Activated T-cell treated with anti-CD3 and anti-CD28 coated beads, Interleukin-2, amount 50 U/mL, for 48 hours (primary cell): ENCODE measurements at places on chromosomes 1 and 21.

DNA sequence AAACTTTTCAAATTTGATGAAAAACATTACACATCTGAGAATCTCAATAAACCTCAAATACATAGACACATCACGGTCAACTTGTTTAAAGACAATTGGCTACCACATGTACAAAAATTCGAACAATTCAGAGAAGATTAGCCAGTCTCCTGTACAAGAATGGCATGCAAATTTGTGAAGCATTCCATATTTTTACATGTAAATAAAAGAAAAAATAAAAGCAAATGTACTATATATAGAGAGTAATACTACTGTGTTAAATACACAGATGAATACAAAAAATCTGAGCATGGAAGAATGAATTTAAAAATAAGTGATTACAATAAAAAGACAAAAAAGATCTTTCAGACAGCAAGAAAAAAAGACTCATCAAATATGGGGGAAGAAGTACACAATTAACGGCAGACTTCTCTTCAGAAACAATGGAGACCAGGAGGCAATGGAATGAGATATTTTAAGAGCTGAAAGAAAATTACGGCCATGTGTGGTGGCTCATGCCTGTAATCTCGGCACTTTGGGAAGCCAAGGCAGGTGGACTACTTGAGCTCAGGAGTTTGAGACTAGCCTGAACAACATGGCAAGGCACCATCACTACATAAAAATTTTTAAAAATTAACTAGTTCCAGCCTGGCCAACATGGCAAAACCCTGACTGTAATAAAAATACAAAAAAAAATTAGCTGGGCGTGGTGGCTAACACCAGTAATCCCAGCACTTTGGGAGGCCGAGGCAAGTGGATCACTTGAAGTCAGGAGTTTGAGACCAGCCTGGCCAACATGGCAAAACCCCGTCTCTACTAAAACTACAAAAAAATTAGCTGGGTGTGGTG lies 23.2 kb downstream of the HAX1 start:
- no peak for DNase-seq

- DNase-seq: no peak
Observed at GRCh38 chr1:78762113-78762512, 112.5 kb downstream of the IFI44 start.

DNA sequence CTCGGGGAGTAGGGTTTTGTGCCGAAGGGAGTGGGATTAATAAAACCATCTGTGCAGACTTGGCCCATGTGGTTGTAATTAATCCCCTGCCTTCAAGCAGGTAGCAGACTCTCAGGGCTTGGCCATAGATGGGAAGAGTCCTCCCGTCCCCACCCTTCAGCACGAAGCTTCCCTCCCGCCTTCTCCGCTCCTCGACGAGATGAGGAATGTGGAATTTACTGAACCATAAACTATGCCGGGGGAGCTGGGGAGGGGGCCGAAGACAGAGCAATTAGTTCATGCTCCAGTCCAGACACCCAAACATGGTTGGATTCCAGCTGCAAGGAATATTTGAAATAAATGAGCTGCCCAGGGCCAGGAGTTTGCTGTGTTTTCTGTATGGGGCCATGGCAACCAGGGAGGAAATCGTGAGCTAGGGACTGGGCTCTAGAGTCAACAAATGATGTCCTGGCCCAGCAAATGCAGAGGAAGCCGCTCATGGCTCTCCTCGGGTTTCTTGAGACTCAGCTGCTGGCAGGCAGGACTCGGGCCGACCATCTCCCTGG lies 78.8 kb downstream of the SPSB1 start:
- no peak for DNase-seq

DNA sequence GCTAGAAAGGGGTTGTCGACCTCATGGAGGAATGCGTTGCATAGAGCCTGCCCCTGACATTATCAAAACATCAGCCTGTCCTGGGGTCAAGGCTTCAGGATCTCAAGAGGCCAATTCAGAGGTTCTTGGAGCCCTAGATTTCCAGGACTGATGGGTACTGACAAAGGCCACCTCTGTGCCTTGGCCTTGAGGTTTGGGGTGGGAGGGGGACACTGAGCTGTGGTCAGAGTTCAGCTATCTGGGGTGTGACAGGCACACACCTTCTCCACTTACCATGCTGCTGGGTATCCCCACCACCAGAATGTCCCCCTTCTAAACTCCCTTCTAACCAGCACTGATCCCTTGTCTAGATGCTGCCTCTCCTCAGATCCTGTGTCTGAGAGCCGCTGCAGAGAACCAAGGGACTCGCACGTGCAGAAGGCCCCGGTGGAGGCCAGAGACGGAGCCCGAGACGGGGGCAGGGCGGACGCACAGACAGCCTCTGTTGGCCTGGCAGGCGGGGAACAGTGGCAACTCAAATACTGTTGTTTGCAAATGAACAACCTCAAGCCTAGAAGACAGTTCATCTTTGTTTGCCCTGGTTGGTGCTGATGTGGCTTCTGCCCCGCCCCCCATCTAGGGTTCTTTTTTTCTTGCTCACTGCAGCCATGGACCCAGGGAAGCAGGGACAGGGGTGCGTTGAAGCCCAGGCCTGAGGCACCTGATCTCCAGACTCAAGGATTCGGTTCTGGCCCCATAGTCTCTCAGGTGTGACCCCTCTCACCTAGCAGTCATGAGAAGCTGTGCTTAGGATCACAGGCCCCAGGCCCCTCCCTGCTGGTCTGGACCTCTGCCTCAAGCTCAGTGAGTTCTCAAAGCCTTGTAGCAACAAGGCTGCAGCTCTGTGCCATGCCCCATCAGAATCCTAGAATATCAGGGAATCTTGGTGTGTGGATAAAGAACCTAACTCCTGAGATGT lies 28.1 kb upstream of the CSF1 start:
- no peak for DNase-seq

- DNase-seq: no peak
Observed at GRCh38 chr1:40997096-40997495, 17.6 kb downstream of the CTPS1 start.

- no peak for DNase-seq
Observed at GRCh38 chr1:51555866-51556619, 37.0 kb upstream of the EPS15 start.

- DNase-seq: no peak
Observed at GRCh38 chr1:186518822-186519381, 58.0 kb upstream of the PDC start.

- peak; percentile 67 for DNase-seq
Observed at GRCh38 chr1:181104790-181105133, 16.3 kb downstream of the IER5 start.

GRCh38 chr1:243313635-243314536 lies 58.0 kb downstream of the SDCCAG8 start:
- DNase-seq: no peak

DNA sequence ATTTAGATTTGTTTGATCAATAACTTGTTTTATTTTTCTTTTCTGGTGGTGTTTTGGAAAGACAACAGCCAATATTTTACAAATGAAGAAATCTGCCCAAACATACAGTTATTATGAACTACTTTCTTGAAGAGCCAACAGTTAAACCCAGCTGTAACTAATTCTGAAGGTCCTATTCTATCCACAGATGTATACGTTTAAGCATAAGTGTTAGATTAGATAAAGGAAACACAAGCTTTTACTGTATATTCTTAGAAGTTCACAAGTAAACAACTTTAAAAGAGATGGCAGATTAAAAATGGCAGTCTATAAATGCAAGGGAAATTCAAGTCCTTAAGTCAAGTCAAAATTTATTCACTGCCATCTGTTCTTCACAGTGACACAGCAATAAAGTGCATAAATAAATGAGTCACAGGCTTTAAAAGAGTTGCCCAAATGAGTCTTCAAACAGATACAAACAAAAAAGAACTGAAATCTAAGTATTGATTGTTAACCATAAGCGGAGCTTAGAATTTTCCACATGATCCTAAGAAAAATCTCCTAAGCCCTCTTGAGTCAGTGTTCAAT lies 49.9 kb upstream of the KCNH1 start:
- DNase-seq: no peak

- no peak for DNase-seq
Observed at GRCh38 chr1:59122527-59122926, 174.4 kb upstream of the FGGY start.
